ENCODE measurements at places on chromosomes 12 and 14.

GRCh38 chr14:96888593-96888992, 91.4 kb downstream of the VRK1 start:
- DNase-seq: no peak

- no peak for DNase-seq
These were observed 18.8 kb downstream of the WBP11 start for GRCh38 chr12:14784471-14784870.

DNA sequence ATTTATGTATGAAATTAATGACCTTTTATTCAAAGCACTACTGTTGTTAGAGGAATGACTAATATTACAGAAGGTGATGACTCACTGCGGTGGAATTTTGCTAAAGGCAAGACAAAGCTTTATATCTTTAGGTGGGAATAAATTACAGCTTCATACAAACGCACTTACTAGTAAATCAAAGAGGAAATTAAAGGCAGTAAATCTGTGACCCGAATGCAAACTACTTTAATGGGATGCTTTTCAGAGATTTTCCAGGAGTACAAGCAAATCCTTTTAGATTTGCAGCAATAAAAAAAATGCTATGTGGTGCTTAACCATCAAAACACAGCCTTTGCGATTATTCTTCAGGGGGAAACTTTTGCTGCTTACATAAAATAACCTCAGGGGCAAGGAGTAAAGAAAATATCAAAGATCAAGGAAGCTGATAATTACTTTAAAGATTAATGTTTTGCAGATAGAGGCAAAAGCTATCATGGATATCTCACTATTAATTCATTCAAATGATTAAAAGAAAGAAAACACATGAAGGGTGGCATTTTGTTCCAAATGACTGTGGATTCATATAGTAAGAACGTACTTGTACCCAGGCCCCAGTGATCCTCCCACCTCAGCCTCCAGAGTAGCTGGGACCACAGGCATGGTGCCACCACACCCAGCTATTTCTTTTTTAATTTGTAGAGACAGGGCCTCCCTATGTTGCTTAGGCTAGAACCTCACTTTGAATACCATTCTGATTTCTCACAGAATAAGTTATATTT, 98.9 kb downstream of the DENND5B start:
- no peak for DNase-seq

DNA sequence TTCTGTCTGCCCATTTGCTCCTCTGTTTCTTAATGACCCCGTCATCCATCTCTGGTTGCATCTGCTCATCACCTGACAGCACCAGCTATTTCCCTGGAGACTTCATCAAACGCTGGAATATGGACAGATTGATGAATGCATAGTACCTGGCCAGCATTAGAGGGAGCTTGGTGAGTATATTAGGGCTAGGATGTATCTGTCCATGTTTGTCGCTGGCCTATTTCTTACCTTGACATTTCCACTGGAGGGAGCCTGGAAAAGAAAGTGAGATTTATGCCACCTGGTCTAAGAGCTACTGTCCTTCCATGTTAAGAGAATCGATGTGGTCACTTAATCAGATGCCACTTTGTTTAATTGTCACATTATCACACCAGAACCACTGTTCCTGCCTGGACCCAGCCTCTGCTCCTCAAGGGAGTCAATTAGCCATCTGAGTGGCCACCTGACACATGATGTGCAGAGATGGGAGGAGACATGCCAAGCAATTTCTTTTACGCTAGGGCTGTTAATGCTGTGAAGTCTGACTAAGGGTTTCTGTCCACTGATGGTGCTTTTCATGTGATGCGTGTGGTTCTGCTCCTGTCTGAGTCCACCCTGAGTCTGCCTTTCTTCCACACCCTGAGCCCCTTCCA, 75.3 kb upstream of the SFSWAP start:
- no peak for DNase-seq

- no peak for DNase-seq
These were observed 92.5 kb upstream of the MYL2 start for GRCh38 chr12:111012918-111013317.

GRCh38 chr12:6361834-6362233, 13.5 kb downstream of the SCNN1A start:
- DNase-seq: no peak

GRCh38 chr14:38929416-38929815, 173.6 kb downstream of the SEC23A start:
- DNase-seq: no peak

Measured in effector memory CD4-positive, alpha-beta T cell (primary cell).